ENCODE measurements at places on chromosomes 3 and 15. TPM values are rescaled to one million over a fixed set of nuclear protein-coding genes. Genes with fewer than 3 reads are reported as not detected.

DNA sequence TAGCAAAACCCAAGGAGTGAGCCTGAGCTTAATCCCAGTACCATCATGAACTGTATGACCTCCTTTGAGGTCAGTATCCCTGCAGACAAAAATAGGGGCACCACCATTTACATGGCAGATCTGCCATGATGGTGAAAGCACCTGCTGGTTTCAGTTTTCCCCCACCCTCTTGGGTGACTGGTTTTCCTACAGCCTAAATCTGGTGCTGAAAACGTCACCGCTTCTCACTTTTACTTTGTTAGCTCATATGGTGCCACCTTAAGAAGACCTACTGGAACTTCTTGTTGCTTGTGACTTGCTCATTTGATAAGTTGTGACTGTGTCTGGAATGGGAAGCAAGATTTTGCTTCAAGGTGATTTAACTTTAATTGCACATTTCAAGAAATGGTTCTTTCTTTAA is 5.1 kb downstream of the PPP1R2 start:
- DNase-seq = no peak

DNA sequence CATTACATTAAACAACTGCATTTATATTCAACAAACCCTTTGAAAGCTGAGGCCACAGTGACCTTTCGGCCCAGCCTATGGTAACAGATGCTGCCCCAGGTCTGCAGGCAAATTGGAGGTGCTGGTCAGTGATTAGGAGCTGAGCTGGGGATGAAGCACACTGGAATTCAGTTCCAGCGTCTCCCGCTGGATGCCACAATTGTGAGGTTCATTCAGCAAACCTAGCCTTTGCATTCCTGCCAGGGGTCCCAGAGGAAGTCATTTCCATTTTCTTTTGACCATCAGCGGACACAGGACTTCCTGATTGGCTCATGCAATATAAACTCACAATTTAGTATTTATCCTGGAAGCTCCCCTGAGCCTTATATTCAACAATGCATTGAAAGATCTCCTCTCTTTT is 89.5 kb downstream of the IL20RB start:
- peak; percentile 61 for DNase-seq

- DNase-seq = no peak
Observed at GRCh38 chr3:81962396-81962795, 201.0 kb upstream of the GBE1 start.

- peak; percentile 67 for DNase-seq
Observed at GRCh38 chr15:31455499-31455898, 128.9 kb downstream of the KLF13 start.

DNA sequence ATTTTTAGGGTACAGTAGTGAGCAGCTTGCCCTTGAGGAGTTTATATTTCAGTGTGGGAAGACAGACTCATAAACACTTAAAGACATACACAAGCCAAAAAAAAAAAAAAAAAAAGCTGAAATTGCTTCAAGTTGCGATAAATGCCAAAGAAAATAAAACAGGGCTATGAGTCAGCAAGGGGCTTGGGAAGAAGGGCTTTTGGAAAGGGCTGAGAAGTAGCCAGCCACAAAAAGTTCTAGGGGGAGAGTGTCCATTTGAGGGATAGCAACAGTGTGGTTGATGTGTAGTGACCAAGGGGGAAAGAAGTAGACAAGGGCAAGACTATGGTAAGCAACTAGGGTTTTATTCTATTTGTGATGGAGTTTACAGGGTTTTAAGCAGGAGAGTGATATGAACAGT is 185.5 kb downstream of the ADAMTS9 start:
- DNase-seq = no peak

Gene GUCA1C
- total RNA-seq = not detected

Gene TMEM266
- total RNA-seq = 5.4 TPM

Gene PODXL2
- total RNA-seq = 38.7 TPM
